ENCODE measurements at places on chromosomes 7 and 10.

- DNase-seq = no peak
These were observed 7.5 kb upstream of the OR6B1 start for GRCh38 chr7:143992670-143993069.

GRCh38 chr7:46750321-46750865 lies 829.3 kb upstream of the IGFBP3 start:
- no peak for DNase-seq

- DNase-seq = no peak
These were observed 430.4 kb downstream of the NEBL start for GRCh38 chr10:20466731-20467130.

DNA sequence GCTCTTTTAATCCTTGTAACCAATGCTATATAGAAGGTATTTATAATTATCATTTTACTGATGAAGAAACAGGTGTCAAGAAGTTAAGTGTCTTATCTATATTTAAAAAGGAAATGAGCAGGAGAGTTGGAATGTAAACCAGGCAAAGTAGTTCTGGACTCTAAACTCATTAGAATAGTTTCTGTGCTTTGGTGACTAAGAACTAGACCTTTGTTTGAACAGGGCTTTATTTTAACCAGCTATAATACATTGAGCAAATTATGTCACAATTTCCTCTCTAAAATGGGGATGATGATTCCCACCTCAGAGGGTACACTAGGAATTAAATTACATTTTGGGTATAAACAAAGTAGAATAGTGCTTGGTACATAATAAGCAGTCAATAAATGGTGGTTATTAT lies 236.0 kb downstream of the MAGI2 start:
- no peak for DNase-seq

- DNase-seq = no peak
These were observed 43.8 kb upstream of the RABGEF1 start for GRCh38 chr7:66696774-66697191.

DNA sequence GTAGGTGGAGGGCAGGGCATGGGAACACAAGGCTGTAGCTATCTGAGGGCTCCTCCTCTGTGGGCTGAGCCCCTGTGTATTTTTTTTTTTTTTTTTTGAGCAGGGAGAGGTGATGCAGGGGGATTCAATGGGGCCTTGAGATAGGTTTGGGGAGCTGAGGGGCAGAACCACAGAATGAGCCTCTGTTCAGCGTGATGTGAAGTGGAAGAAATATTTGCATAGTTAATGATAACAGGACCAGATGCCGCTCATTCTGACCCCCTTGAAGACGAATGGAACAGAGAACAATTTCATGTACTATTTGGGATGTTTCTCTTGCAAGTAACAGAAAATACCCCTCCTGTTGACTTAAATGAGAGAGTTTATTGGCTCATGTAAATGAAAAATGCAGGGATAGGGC lies 69.7 kb upstream of the EMX2 start:
- DNase-seq = no peak

All from right kidney (tissue), 9 donors.